Activated CD8-positive, alpha-beta T cell treated with anti-CD3 and anti-CD28 coated beads, Interleukin-2, amount 10 ng/mL, durations not matched to agents 7 days and 5 days (primary cell): ENCODE measurements at places on chromosomes 7 and 10. TPM values are rescaled to one million over a fixed set of nuclear protein-coding genes. Genes with fewer than 3 reads are reported as not detected.

The GLI3 gene
- not detected for total RNA-seq

- no peak overlapping the region for H3K27ac ChIP-seq
- peaks cover 10% of the 10 kb centered on the region for H3K4me1 ChIP-seq
- H3K36me3 ChIP-seq = peaks cover 4% of the 10 kb centered on the region
- peak; percentile 66 for DNase-seq
- no peak overlapping the region for H3K4me3 ChIP-seq
- peaks cover 3% of the 10 kb centered on the region for H3K27me3 ChIP-seq
These were observed 5.7 kb upstream of the TIAL1 start for GRCh38 chr10:119602241-119603095.

GRCh38 chr7:50733552-50733951 is 49.1 kb downstream of the GRB10 start:
- peaks cover 11% of the 10 kb centered on the region for H3K4me1 ChIP-seq
- H3K27me3 ChIP-seq = no peaks in the 10 kb centered on the region
- H3K4me3 ChIP-seq = no peak overlapping the region

DNA sequence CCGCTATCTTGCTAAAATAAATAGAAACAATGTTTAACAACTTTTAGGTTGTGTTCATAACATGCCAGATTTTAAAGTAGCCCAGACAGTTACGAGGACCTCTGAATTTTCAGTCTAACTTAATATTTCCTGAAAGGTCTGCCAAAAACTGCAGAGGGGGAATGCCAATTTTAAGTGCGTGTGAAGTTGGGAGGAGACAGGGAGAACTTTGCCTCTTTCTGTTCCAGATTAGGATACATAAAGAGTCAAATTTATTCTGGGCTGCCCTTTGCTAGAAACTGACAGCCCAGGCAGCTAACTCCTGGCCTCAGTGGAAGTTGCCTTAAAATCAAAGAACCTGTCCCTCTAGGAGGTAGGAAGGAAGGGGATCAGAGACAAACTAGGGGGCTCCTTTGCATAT is 52.3 kb upstream of the PIP4K2A start:
- H3K27ac ChIP-seq = no peak overlapping the region
- DNase-seq = no peak
- H3K27me3 ChIP-seq = peaks cover 7% of the 10 kb centered on the region
- H3K4me1 ChIP-seq = no peaks in the 10 kb centered on the region
- no peaks in the 10 kb centered on the region for H3K36me3 ChIP-seq

The C7orf57 gene
- 0.10 TPM for total RNA-seq

The IKZF1 gene
- 370 TPM for total RNA-seq

DNA sequence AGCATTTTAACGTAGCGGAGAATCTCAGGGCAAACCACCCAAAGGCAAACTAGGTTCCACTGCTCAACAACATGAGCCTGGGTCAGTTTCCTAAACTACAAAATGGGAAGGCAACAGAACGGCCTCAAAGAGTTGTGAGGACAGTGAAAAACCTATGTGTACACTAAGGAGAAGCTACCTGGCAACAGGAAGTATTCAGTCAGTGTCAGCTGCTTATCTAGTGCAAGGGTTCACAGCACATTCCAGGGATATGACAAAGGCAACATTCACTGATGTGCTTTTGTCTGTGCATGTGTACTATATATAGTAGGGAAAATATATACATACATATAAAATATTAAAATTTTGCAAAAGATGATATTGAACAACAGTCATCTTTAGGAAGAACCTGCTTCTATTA is 17.2 kb downstream of the NUDCD3 start:
- no peak overlapping the region for H3K4me3 ChIP-seq
- DNase-seq = no peak
- peaks cover 59% of the 10 kb centered on the region for H3K36me3 ChIP-seq
- H3K27me3 ChIP-seq = no peaks in the 10 kb centered on the region
- peaks cover 36% of the 10 kb centered on the region for H3K4me1 ChIP-seq

The SEMA3D gene
- not detected for total RNA-seq

- peaks cover 7% of the 10 kb centered on the region for H3K27me3 ChIP-seq
- DNase-seq = no peak
These were observed 111.5 kb downstream of the ELAPOR2 start for GRCh38 chr7:86947929-86948328.

DNA sequence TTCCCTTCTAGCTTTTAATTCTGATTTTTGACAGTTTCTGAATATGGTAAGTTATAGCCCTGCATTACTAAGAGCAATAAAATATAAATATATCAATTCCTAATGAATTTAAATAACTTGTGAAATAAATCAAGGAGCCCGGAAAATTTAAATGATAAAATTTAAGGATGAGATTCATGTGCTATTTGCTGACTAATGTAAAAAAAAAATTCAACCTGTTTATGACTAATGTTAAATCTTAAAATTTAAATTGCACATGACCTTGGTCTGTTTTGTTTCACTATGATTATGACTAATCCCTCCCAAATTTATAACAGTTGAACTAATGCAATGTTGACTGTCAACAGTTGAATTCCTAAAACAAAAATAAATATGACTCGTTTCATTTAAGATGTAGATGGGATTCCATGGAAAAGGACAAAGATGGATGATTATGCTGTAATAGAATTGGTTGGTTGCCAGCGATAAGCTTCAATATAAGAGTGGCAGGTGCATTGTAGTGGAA is 419.9 kb downstream of the NRG3 start:
- no peaks in the 10 kb centered on the region for H3K27me3 ChIP-seq
- DNase-seq = no peak
- H3K4me1 ChIP-seq = no peaks in the 10 kb centered on the region
- no peak overlapping the region for H3K4me3 ChIP-seq

DNA sequence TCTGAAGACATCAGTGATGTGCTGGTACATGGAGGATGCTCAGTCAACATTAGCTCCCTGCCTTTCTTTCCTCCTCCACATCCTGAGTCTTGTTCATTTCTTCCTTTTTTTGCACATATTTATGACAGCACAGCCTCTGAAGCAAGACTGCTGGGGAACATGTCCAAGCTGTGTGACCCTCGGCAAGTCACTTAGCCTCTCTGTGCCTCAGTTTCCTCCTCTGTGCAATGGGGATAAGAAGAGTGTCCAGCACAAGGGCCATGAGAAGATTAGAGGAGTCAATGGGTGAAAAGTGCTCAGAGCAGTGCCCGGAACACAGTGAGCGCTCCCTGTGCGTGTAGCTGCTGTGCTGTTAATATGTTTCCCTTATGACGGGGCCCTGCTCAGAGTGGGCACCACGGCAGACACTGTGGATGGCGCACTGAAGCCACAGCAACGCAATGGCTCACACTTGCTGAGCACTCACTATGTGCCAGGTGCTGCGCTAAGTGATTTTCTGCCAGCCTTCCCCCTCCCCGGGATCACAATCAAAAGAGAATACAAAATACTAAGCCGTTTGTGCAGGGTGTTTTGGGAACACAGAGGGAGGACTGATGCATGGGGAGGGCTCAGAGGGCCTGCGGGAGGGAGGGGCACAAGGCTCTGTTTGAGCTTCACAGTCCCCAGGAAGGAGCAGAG is 28.7 kb downstream of the ZCCHC24 start:
- DNase-seq = no peak
- H3K27ac ChIP-seq = no peak overlapping the region
- no peaks in the 10 kb centered on the region for H3K27me3 ChIP-seq
- H3K36me3 ChIP-seq = no peaks in the 10 kb centered on the region
- H3K4me3 ChIP-seq = no peak overlapping the region

GRCh38 chr10:44873160-44873559 is 38.0 kb upstream of the TMEM72 start:
- no peaks in the 10 kb centered on the region for H3K4me1 ChIP-seq
- H3K4me3 ChIP-seq = no peak overlapping the region
- H3K27ac ChIP-seq = no peak overlapping the region

GRCh38 chr10:80599424-80599847 is 61.7 kb downstream of the SH2D4B start:
- H3K27me3 ChIP-seq = no peaks in the 10 kb centered on the region
- no peak overlapping the region for H3K27ac ChIP-seq
- DNase-seq = peak; percentile 56
- H3K36me3 ChIP-seq = no peaks in the 10 kb centered on the region
- H3K4me3 ChIP-seq = no peak overlapping the region

DNA sequence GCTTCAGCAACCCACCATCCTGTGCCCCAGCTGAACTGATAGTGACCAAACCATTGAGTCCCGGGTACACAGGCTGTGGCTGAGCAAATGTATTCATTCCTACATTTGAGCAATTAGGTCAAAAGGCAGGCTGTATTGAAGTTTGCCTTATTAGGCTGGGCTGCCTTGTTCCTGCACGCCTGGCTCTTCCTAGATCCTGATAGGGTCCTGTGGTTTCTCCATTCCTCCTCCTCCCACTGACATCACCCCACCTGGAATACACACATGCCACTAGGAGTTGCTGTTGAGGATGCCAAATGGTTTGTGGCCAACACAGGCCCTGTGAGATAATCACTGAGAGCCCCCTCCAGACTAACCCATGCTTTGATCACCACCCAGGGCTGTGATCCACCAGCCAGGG is 66.4 kb upstream of the FGFR2 start:
- H3K4me1 ChIP-seq = no peaks in the 10 kb centered on the region
- no peaks in the 10 kb centered on the region for H3K36me3 ChIP-seq
- peaks cover 1% of the 10 kb centered on the region for H3K27me3 ChIP-seq
- no peak overlapping the region for H3K4me3 ChIP-seq

The INA gene
- not detected for total RNA-seq

The ZNF467 gene
- total RNA-seq = 0.11 TPM

GRCh38 chr10:131909014-131909808 is 8.4 kb downstream of the PPP2R2D start:
- H3K27ac ChIP-seq = peak overlapping the region; percentile 23
- H3K36me3 ChIP-seq = peaks cover 63% of the 10 kb centered on the region
- H3K4me3 ChIP-seq = no peak overlapping the region
- H3K27me3 ChIP-seq = no peaks in the 10 kb centered on the region
- no peak for DNase-seq
- H3K4me1 ChIP-seq = peaks cover 58% of the 10 kb centered on the region

DNA sequence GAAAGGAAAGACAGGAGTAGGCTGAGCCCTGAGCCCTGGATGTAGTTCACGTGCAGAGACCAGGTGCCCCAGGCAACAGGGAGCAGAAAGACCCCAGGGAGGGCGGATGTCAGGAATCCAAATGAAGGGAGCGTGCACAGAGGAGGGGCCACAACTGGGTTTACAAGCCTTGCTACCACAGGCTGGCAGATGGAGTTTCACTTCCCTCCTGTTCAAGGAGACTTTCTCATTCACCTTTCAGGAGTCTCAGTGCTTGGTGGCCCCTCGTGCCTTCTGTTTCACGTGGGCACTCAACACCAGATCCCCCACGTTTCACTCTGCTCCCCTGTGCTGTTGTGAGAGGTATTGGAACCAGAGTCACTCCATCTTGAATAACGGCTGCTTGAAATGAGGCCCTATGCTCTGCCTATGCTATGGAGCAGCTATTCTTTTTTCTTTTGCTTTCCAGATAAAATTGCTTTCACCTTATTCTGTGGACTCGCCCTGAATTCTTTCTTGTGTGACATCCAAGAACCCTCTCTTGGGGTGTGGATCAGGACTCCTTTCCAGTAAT is 601.4 kb upstream of the IGFBP3 start:
- H3K4me3 ChIP-seq = no peak overlapping the region
- DNase-seq = no peak
- H3K27me3 ChIP-seq = no peaks in the 10 kb centered on the region
- no peak overlapping the region for H3K27ac ChIP-seq
